ENCODE measurements at places on chromosomes 5 and 9.
A peak's percentile ranks its signal among the peaks of the same experiment; 100 is the strongest.

DNA sequence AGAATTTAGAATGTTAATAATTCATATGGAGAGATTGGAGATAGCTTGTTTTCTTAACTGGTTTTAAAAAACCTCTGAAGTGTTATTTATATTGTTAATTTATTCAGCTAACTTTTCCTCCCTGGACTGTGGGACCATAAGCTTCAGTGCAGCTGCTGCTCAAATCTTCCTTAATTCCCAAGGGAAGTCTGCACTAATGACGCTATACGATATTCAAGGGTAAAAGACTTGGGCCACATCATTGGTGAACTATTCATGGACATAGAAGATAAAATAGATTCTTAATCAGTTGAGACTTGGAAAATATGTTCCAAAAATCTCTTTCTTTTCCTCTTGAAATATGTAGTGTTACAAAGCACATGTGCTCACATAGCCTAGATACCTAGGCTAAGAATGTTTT, 31.1 kb upstream of the GAS1 start:
- no peak for DNase-seq

DNA sequence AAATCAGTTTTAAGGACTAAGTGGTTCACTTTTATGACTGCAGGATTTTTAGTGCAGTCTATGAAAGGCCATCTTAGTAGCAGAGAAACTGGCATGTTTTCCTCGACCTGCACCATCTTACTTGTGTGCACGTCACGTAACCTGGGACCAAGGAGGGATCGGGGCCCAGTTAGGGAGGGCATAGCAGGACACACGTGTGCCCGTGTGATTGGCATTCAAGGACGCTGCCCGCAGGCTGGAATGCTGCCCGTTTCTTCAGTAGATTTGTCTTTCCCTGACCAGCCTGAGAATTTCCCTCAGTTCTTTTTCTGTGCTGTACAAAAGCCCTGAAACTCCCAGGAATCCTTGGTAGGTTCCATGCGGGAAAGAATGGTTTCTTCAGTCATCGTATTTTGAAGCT, 196.3 kb downstream of the TRIO start:
- no peak for DNase-seq

- DNase-seq: no peak
Measured at GRCh38 chr5:56668996-56669395, 146.4 kb upstream of the MAP3K1 start.

GRCh38 chr5:22102823-22103359, 750.3 kb downstream of the CDH12 start:
- no peak for DNase-seq

DNA sequence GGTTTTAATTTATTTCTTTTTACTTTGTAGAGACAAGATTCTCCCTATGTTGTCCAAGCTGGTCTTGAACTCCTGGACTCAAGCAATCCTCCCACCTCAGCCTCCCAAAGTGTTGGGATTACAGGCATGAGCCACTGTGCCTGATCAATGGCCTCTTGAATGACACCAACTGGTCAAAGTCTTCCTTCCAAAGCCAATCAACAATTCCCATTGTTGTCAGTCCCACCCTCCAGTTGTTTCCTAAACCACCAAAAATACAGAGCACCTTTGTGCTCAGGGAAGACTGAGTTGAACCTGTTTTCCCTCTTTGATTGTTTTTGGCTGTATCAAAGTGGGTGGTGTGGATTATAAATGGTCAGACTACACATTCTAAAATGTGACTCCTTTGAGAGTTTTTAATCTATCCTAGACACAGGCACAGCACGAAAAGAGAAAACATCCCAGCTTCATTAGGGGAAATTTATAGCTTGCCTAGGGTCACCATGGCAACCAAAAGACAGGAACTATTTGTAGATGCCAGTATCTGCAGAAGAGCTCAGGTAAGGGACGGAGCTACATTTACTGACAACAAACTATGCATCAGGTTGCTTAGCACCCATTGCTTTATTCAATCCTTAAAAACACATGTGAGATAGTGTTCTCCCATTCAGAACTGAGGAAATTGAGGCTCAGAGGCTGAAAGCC, 27.6 kb upstream of the ATP6V1G1 start:
- peak; percentile 83 for DNase-seq

Data from common myeloid progenitor, CD34-positive (primary cell).